Spinal cord (tissue), 10 donors: ENCODE measurements at places on chromosomes 1 and 21. TPM values are rescaled to one million over a fixed set of nuclear protein-coding genes. Genes with fewer than 3 reads are reported as not detected.

Gene NBL1
- 427 TPM for total RNA-seq

Gene MOV10
- 58.5 TPM for total RNA-seq

- H3K4me3 ChIP-seq: no peak overlapping the region
- H3K27ac ChIP-seq: no peak overlapping the region
- no peaks in the 10 kb centered on the region for H3K4me1 ChIP-seq
- DNase-seq: no peak
- H3K36me3 ChIP-seq: peaks cover 69% of the 10 kb centered on the region
- H3K27me3 ChIP-seq: no peaks in the 10 kb centered on the region
These were observed 7.8 kb upstream of the NUDT17 start for GRCh38 chr1:145837656-145838055.

Gene SRGAP2
- 96.9 TPM for total RNA-seq

Gene OR2AK2
- 1.1 TPM for total RNA-seq

DNA sequence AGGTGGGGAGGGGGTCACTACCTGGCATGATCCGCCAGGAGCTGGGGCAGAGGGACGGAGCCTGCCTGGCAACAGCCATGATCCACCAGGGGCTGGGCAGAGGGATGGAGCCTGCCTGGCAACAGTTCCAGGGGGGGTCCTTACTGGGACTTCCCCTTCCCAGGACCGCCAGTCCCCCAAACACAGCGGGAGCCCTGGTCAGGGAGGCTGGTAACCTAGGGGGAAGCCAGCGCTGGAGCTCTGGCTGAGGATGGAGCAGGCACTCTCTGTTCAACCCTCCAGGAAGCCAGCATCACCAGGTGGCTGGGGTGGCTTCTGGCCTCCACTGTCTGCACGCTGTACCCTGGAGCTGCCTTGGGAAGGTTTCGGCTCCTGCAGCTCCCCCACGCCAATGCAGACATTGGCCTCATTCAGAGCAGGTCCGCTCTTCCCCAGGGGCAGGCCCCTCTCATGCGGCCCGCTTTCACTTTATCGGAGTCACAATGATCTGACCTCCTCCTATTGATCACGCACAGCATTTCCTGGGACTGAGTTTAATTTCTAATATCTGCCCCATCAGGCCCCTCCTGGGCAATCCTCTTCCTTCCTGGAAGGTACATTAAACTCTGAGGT is 68.4 kb upstream of the ABCG1 start:
- no peak overlapping the region for H3K4me3 ChIP-seq
- DNase-seq: no peak
- peaks cover 2% of the 10 kb centered on the region for H3K36me3 ChIP-seq

Gene RWDD3
- total RNA-seq: 26.4 TPM

DNA sequence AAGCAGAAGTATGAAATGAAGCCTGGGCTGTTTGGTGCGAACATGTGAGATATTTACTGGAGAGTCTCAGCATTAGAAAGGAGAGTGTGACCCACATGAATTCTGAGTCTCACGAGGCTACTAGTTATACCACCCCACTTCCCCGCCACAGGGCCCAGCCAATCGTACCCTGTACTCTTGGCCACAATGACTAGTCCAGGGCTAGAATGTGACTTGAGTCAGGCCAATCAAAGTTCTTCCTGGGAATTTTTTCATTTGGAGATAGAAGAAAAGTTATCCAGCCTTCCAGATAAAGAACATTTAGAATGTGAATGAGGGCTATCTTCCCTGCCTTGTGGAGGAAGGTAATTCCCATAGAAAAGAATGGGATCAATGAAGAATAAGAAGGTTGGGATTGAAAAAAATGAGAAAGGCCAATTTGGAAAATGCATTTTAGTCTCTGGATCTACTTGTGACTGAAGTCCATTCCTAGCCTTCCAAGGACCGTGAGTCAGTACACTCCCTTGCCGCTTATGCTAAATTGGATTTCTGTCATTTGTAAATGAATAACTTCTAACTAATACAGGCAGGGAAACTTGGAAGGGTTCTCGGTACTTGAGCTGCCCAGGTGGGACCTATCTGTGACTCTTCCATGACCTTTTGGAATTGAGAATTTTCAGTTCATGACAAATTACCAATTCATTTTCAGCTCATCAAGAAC is 12.3 kb upstream of the RIMKLA start:
- no peak for DNase-seq
- no peaks in the 10 kb centered on the region for H3K4me1 ChIP-seq
- H3K27me3 ChIP-seq: no peaks in the 10 kb centered on the region
- no peak overlapping the region for H3K4me3 ChIP-seq
- H3K36me3 ChIP-seq: no peaks in the 10 kb centered on the region

DNA sequence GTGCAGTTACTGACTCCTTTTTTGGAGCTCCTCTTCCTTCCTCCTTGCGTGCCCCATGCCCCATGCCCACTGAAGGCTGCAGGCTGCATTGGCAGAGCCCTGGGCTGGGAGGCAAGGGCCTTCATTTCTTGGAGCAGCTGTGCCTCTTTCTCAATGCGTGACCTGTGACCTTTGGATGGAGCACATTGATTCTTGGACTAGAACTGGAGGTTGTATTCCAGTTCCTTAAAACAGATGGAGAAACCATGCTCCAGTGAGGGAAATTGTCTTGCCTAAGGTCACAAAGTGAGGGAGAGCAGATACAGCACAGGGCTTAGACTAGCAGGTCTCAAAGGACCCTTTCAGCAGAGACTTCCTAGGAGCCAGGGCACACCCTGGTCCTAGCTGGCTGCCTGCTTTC is 9.0 kb downstream of the TMEM269 start:
- no peak for DNase-seq
- H3K27ac ChIP-seq: no peak overlapping the region
- H3K27me3 ChIP-seq: no peaks in the 10 kb centered on the region
- H3K36me3 ChIP-seq: no peaks in the 10 kb centered on the region
- H3K4me3 ChIP-seq: no peak overlapping the region
- H3K4me1 ChIP-seq: no peaks in the 10 kb centered on the region

Gene SPRR2G
- not detected for total RNA-seq

GRCh38 chr1:231487019-231487418 is 41.5 kb upstream of the TSNAX start:
- no peaks in the 10 kb centered on the region for H3K36me3 ChIP-seq
- no peak overlapping the region for H3K27ac ChIP-seq
- no peak for DNase-seq
- no peak overlapping the region for H3K4me3 ChIP-seq
- H3K27me3 ChIP-seq: no peaks in the 10 kb centered on the region
- H3K4me1 ChIP-seq: no peaks in the 10 kb centered on the region

Gene CAMK2N1
- total RNA-seq: 93.3 TPM

Gene CA6
- total RNA-seq: not detected

Gene MROH9
- 0.10 TPM for total RNA-seq

- H3K27ac ChIP-seq: no peak overlapping the region
- no peak overlapping the region for H3K4me3 ChIP-seq
These were observed 9.1 kb upstream of the THEM5 start for GRCh38 chr1:151862604-151863003.

DNA sequence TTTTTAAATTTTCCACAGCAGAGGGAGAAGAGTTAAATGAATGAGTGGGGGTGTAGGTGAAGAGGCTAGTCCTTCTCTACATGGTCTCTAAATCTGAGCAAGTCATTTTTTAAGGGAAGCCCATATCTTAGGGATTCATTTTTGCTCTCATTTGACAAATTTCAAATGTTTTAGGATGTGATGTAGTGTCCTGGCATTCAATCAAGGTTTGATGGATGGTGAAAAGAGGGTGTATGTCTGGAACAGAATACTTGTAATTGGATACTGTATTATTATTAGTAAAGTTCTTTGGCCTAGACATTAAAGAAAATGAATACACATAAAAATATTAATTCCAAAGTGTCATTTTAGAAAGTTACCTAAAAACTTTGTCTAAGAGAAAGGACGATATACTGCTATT is 167.8 kb upstream of the PTBP2 start:
- no peaks in the 10 kb centered on the region for H3K4me1 ChIP-seq
- no peaks in the 10 kb centered on the region for H3K36me3 ChIP-seq
- H3K27ac ChIP-seq: no peak overlapping the region
- H3K27me3 ChIP-seq: no peaks in the 10 kb centered on the region
- no peak for DNase-seq
- no peak overlapping the region for H3K4me3 ChIP-seq

GRCh38 chr1:214010197-214010573 is 22.4 kb downstream of the PROX1 start:
- peaks cover 7% of the 10 kb centered on the region for H3K4me1 ChIP-seq
- peaks cover 3% of the 10 kb centered on the region for H3K36me3 ChIP-seq
- no peak overlapping the region for H3K27ac ChIP-seq
- no peaks in the 10 kb centered on the region for H3K27me3 ChIP-seq

DNA sequence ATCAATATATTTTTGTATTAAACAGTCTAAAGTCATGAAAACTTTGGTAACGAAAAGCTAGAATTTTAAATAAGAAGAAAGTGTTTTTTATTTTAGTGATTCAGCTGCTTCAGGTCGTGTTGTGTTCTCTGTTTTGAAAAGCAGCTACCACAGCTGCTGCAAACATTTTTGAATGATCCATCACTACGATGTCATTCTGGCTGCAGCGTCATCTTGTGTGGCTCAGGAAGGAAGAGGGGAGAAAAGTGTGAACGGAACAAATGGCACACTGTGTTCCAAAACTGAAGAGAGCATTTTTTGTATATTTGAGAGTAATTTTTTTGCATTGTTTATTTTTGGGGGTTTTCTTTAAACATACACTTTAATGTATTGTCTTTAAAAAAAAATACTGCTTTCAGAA is 323.0 kb upstream of the ADGRL2 start:
- peaks cover 3% of the 10 kb centered on the region for H3K4me1 ChIP-seq
- H3K36me3 ChIP-seq: no peaks in the 10 kb centered on the region
- H3K27me3 ChIP-seq: no peaks in the 10 kb centered on the region
- H3K4me3 ChIP-seq: no peak overlapping the region
- no peak for DNase-seq

GRCh38 chr1:2786329-2787162 is 14.9 kb downstream of the TTC34 start:
- H3K27me3 ChIP-seq: peaks cover 20% of the 10 kb centered on the region
- no peak for DNase-seq
- H3K4me1 ChIP-seq: peaks cover 15% of the 10 kb centered on the region
- no peak overlapping the region for H3K27ac ChIP-seq

Gene C1orf141
- total RNA-seq: 0.33 TPM

GRCh38 chr1:93442741-93443140 is 5.2 kb upstream of the FNBP1L start:
- peaks cover 3% of the 10 kb centered on the region for H3K4me1 ChIP-seq
- H3K27ac ChIP-seq: no peak overlapping the region
- H3K27me3 ChIP-seq: no peaks in the 10 kb centered on the region
- no peaks in the 10 kb centered on the region for H3K36me3 ChIP-seq
- no peak for DNase-seq

Gene SMCP
- total RNA-seq: not detected

Gene SLC45A3
- total RNA-seq: 6.5 TPM

DNA sequence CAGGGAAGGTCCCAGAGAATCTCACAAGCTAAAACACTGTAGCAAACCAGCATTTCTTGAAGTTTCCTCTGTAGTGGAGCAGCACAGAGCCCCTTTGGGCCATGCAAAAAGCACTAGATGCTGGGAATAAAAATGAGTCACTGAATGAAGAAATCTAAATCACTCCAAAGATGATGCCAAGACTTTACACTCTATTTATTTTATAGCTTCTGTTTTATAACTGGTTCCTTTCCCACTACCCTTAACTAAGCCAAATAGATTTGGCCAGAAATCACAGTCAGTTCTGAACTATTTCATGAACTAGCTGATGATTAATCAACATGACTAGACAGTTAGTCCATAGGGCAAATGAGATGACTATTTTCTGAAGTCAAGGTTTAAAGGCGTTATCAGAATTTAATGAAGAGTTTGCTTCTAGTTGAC is 89.5 kb downstream of the SCMH1 start:
- no peaks in the 10 kb centered on the region for H3K4me1 ChIP-seq
- no peaks in the 10 kb centered on the region for H3K27me3 ChIP-seq
- DNase-seq: peak; percentile 2
- no peak overlapping the region for H3K4me3 ChIP-seq

DNA sequence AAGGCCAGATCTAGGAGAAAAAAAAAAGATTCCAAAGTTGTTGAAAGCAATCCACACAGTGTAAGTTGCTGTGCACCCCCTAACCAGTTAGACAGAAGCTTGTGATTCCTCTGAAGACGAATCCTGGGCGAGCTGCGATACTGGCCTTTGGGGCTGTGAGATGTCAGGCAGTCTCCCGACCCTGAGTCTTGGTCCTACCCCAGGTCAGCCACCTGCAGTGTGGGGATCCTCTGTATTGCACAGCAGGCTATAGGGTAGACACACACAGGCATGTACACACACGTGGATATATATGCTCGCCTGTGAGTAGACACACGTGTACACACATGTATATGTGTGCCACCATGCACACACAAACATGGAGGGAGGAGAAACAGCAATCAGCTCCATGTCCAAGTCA is 12.9 kb downstream of the ACTRT2 start:
- H3K27me3 ChIP-seq: no peaks in the 10 kb centered on the region
- peaks cover 31% of the 10 kb centered on the region for H3K4me1 ChIP-seq
- DNase-seq: no peak
- no peaks in the 10 kb centered on the region for H3K36me3 ChIP-seq

DNA sequence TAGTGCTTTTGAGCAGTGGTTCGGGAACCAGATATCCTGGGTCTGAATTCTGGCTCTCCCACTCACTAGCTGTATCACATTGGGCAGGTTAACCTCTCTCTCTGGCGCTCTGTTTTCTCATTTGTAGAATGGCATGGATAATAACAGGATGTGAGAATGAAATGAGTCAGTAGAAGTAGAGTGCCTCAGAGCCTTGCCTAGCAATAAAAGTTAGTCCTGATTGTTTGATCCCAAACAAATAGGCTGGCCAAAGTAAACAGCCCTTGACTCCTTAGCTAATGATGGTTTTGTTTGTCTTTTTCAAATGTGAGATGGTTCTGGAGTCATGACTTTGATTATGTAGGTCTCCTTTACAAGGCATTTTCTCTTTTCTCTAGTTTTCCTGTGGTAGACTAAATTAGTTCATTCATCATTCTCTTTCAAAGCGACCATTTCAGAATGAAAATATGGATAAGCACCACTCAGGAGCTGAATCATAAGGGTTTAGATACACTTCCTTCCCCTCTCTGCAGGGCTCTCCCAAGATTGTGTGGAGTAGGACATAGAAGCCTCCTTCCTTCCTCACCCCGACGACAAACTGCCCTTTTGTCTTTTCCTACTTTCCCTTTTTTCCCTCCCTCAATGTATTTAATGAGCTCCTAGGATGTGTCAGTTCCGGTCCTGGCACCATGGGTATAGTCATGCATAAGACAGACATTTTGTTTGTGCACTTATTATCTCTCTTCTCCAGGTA is 23.1 kb downstream of the KIAA0040 start:
- DNase-seq: no peak
- no peaks in the 10 kb centered on the region for H3K36me3 ChIP-seq
- H3K27ac ChIP-seq: no peak overlapping the region
- no peaks in the 10 kb centered on the region for H3K4me1 ChIP-seq
